ENCODE measurements at places on chromosomes 2 and 18.
A peak's percentile ranks its signal among the peaks of the same experiment; 100 is the strongest.

GRCh38 chr2:135985826-135986393, 484 bp upstream of the DARS1 start:
- no peak for DNase-seq

- DNase-seq: no peak
These were observed 252.1 kb downstream of the RBM43 start for GRCh38 chr2:151009437-151010175.

- peak; percentile 46 for DNase-seq
These were observed 423 bp upstream of the TTC27 start for GRCh38 chr2:32627441-32627813.

- no peak for DNase-seq
These were observed 105.8 kb upstream of the COL5A2 start for GRCh38 chr2:189285349-189285748.

GRCh38 chr2:100285691-100286090, 36.6 kb downstream of the LONRF2 start:
- no peak for DNase-seq

DNA sequence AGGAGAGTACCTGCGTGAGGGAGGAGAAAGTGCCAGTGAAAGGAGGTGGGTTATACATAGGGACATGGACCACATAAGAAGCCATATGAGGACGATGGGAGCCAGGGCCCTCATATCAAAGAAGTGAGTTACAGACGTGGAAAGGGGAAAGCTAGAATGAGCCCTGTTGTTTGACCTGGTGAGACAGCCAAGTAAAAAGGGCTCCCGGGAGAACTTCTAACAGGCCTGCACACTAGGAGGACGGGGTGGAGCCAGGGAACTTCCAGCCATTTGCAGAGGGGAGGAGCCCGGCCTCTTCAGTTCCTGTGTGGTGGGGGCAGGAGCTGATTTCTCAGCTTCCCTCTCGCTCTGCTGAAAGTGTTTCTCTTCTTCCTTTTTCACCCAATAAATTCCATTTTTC, 84.1 kb upstream of the SLC66A3 start:
- DNase-seq: no peak

DNA sequence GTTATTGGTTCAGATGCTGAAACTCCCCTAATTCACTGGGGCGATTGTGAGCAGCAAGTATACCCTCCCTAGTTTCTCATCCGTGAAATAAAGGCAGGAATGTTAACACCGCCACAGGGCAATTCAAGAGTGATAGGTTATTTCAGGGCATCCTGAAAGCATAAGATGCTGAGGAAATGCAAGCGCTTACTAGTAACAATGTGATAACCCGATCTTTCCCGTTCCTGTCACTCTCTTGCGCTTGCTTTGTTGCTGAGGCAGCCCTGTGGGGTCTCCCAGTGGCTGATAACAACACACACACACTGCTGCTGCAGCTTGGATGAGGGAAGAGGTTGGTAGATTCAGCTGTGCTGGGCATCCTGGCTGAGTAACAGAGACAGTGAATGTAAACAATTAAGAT, 259.3 kb downstream of the AGPS start:
- no peak for DNase-seq

DNA sequence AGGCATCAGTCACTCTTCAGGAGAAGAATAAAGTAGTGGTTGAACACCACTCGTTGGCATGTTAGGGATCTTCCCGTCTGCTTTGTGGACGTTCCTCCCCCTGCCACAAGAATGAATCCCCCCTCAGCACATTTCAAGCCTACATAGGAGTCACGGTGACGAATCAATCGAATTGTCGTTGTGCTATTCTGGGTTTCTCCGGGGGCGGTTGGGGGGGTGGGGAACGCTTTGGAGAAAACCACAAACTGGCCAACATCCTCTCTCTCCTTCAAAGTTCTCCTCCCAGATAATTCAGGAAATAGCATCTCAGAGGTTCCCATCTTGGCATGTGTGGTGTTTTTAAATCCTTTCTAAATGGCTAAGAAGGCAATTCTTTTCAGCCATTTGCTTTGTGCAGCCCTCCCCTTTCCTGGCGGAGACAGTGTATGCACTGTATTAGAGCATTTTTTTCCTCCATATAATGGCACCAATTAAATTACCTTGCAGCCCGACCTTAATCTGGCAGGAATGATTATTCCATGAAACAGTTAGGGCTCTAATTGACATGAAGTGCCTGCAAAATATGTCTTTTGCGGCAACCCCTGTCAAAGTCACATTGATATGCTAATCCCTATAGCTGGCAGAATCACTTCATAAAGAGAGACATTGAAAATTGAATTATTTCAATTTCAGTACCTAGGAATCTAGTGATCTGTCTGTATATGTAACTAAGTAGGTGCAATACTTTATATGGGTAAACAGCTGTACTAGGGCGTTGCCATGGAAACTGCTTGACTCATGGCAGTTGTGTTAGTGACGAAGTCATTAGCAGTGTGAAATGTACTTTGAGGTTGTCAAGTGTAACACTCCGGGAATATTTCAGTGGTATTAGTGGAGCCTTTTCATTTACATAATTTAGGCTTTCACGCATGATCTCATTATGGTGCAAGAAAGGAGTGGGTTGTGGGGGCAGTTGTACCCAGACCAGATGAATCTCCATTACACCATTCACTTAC, 323.4 kb upstream of the SLC14A2 start:
- no peak for DNase-seq

GRCh38 chr2:241011751-241012510, 13.5 kb downstream of the SNED1 start:
- DNase-seq: no peak

- DNase-seq: no peak
These were observed 417.0 kb downstream of the SLC4A3 start for GRCh38 chr2:220044383-220044782.

DNA sequence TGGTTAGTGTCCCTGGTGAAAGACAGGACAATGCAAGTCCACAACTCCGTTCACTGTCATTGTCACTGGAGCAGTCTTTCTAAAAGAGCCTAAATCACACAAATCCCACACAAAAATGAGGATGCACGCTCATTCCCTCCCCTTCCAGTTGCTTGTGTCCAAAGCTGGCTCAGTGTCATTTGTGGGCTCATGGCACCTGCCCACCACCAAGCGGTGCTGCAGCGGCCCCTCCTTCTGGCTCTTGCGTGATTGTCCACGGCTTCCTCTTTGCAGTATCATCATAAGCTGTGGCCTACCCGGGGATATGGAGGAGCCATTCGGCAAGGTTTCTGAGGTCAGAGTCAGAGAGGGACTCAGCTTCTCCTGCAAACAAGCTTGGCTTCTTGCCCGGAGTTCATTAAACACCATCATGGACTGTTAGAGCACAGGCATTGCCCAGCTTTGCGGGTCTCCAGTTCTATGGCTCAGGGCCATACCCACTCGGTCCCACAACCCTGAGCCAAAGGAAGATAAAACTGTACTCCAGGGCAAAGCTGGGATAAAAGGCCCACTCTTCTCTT, 179.4 kb upstream of the AGAP1 start:
- no peak for DNase-seq

GRCh38 chr2:69131983-69132675, 119.2 kb downstream of the ANTXR1 start:
- DNase-seq: no peak

DNA sequence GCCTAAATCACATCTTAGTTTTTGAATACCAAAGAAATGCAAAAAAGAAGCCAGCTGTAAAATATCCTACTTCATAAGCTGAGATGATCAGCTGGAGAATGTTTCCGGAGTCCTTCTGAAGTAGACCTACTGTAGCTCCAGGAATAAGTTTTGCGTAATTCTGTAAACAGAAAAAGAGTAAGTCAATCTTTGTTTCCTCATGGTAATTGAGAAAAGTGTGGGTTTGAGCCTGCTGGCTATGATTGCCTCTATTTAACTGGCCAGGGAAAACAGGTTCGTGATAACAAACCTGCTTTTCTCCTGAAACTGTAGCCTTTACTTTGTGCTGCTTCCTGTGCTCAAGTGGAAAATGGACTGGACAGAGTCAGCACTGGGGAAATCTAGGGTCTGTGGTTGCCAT, 58.2 kb downstream of the ITGB6 start:
- DNase-seq: no peak

DNA sequence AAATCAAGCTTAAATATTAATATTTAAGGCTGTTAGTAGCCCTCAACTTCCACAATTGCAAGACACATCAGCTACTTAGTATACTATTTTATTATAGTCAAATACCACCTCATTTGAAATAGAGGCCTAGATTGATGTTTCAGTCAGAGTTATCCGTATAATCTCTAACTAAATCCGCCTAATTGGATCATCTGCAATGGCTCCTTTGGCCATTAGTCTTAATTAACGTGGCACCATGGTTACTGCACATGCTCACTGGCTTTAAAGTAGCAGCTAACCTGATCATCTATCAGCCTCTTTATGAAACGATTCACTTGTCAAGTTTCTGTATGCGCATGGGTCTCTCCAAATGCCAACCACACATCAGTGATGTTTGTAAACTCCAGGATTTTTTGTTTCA, 112.3 kb downstream of the COLEC12 start:
- no peak for DNase-seq

- DNase-seq: no peak
These were observed 120.6 kb downstream of the PLB1 start for GRCh38 chr2:28616396-28616999.

GRCh38 chr18:50559752-50560680, at the start of gene MAPK4:
MAPK4 (plus strand) TSS chr18:50560087; CDS start chr18:50663959, 103,872 bp downstream.
- peak; percentile 13 for DNase-seq

DNA sequence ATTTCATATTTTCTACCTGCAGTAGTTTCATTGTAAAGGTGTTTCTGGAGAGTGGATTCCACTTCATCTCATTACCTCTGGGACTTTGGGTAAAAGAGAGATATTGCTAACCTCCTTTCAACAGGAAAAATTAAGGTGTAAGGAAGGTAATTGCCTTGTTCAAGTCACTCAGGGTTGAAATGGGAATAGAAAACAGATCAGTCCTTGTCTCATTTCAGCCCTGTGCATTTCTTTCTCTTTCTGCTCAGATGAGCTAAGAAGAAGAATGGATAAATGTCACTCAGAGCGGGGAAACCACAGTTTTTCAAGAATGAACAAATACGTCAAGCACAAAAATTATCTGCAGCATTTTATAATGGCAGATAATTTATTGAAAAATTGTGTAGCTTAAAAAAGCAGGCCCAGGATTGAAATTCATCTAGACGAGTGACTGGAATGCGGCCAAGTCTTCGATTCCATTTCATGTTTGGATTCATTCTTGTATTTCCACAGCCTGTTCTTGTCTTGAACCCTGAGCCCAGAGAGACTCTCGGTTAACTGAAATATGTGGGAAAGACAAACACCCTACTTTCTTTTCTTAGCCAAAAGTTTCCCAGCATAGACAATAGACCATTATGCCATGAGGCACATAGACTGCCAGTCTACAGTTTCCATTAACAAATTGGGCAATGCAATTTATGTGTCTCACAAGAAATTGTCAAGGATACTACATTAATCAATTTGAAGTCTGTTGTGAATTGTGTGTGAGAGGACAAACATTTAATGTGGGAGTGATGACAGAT, 107.9 kb downstream of the POLE4 start:
- no peak for DNase-seq

GRCh38 chr18:61972389-61973264, 79.8 kb upstream of the RNF152 start:
- DNase-seq: no peak

DNA sequence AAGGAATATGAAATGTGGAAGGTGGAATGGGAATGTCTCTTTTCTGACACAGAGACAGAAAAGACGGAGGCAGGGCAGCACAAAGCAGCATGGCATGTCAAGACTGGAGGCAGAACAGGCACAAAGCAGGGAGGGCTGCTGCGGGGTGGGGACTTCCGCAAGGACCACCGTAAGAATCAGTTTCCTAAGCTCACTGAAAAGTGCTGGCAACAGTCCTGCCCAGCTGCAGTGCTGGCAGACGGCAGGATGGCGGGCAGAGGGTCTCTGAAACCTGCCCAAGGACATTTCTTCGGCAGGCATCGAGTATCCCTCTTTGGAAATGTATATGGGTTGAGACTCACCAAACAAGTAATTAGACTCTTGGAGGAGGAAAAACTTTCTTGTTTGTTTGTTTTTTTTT, 54.9 kb downstream of the FAM178B start:
- no peak for DNase-seq

DNA sequence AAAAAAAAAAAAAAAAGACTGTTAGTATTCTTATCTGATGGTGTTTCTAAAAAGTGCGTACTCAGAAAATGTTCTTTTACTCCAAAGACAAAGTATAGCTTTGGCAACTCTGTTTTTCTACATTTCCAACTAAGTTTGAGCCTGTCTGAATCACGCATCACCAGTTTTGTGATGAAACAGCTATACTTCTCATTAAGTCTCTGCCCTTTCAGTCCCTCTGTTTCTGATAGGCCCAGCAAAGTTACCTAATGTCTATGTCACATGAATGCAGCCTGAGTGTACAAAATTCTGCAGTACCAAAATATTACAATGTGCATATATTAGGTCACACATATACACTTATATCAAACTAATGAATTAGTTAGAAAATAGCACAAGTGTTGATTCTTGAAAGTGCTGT, 22.4 kb downstream of the TWSG1 start:
- DNase-seq: no peak

GRCh38 chr18:49172246-49172645, 221.5 kb upstream of the SMAD7 start:
- DNase-seq: no peak

DNA sequence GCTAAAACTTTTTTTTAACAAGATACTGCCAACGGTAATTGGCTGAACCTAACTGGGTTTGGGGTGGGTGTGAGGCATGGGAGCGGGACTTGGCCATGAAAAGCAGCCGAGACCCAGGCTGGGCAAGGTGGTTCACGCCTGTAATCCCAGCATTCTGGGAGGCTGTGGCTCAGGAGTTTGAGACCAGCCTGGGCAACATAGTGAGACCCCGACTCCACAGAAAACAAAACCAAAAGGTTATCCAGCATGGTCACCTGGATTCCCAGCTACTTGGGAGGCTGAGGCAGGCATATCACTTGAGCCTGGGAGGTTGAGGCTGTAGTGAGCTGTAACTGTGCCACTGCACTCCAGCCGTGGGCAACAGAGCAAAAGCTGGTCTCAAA, 11.0 kb upstream of the SEMA4C start:
- DNase-seq: no peak

DNA sequence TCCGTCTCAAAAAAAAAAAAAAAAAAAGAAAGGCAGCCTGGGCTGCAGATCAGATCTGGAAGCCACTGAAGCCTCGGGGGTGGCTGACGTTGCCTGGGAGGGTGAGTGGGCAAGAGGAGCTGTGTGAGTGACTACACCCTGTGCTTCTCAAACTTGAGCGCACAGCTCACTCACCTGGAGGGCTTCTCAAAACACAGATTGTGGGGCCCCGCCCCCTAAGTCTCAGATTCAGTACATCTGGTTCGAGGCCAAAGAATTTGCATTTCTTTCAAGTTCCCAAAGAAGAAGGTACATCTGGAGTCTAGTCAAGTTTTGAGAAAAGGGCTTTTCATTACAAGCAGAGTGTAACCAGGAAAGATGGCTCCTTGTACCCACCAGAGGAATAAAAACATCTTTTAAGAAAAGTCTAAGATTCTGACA, 97.7 kb upstream of the CAB39 start:
- DNase-seq: no peak

- no peak for DNase-seq
These were observed 94.0 kb downstream of the BIRC6 start for GRCh38 chr2:32450851-32451250.
